Left colon (tissue), 2 donors: ENCODE measurements at places on chromosomes 12 and 14. TPM values are rescaled to one million over a fixed set of nuclear protein-coding genes. Genes with fewer than 3 reads are reported as not detected.

DNA sequence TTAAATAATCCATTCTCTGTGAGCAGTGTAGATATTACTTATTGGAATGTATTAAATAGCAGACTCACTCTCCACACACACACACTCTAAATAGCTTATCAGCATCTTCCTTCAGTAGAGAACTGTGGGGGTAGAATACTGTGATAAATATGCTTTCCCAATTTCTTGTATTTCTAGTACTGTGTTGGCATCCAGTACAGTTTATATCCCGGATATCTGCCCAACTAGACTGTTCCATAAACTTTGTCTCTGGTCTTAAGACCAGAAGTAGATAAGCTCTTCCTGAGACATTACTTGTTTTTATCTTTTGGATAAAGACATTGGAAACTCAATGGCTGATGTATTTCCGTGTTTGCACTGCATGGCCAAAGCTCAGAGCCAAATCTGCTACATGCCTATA, 136.2 kb upstream of the PDZRN4 start:
- DNase-seq: no peak

- no peak for DNase-seq
Measured at GRCh38 chr12:93042283-93042682, 113.2 kb upstream of the EEA1 start.

GRCh38 chr14:69117020-69117767, 35.7 kb downstream of the DCAF5 start:
- no peak for DNase-seq

DNA sequence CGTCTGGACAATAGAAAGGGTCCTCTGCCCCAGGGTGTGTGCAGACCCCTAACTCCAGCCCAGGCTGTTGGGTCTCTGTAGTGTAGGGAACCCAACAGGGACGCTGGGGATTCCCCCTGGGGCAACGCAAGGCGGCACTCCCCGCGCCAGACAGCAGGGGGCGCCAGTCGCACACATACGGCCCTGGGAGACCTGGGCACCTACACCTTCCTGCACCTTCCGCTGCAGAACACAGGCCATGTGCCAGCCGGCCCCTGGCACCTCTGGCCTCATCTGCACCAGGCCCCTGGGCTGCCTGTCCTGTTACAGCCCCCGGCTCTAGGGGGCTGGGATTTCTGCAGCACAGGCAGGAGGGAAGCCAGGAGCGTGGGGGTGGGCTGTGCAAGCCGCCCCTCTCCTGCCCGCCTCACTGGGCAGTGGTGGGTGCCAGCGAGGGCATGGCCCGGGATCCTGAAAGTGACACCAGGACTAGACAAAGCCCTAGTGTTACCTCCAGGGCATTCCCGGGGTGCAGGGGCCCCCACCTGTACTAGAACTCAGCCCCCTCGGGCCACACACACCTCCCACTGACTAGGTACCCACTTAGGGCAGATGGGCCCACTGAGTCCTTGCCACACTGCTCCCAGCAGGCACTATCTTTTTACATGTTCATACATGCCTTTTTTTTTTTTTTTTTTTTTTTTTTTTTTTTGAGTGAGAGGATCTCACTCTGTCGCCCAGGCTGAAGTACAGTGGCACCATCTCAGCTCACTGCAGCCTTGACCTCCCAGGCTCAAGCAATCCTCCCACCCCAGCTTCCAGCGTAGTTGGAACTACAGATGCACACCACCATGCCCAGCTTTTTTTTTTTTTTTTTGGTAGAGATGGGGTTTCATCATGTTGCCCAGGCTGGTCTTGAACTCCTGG, 37.5 kb downstream of the CCNK start:
- DNase-seq: peak; percentile 86

DNA sequence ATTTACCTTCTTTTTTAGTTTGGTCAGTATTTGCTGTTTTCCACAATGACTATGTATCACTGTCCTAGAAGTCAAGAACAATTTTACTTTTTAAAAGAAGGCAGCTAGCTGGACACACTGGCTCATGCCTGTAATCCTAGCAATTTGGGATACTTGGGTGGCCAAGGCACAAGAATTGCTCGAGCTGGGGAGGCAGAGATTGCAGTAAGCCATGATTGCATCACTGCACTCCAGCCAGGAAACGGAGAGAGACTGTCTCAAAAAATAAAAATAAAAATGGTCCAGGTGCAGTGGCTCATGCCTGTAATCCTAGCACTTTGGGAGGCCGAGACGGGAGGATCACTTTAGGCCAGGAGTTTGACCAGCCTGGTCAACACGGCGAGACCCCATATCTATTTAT, 28.3 kb downstream of the MDM1 start:
- no peak for DNase-seq

GRCh38 chr12:15982071-15982470, 70.9 kb downstream of the DERA start:
- DNase-seq: no peak

DNA sequence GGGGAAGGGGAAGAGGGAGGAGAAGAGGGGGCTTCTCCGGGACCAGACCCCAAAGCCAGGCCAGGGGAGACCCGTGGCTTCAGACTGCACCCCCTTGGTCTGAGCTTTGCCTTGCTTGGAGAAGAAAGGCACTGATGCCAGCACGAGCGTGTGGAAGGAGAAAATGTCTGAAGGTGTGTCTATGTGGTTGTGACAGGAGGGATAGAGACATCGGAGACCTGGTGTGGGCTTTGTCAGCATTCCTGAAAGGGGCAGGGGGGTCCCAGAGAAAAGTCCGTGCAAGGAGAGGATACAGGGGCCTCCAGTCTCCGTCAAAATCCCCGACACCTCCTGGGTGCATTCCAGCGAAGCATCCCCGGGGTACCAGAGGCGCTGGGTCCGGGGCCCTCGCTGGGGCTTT, 139.0 kb upstream of the LHX5 start:
- no peak for DNase-seq

GRCh38 chr12:119836781-119837180, 40.3 kb downstream of the CIT start:
- no peak for DNase-seq

DNA sequence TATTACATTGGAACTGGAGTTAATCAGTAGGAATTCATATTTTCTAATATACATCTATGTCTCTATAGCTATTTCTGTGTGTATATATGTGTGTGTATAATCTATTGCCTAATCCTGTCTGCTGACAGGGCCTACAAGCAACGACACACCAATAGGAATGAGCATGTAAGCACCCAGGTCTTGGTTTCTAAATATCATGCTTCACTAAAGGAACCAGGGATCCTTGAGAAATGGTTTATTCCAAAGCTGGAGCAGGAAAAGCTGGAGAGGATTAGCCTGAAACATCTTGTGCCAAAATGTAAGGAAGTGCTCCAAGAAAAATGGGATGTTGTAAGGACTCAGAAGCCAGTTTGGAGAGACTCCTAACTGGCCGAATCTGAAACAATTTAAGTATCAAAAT, 29.3 kb upstream of the LGALS3 start:
- DNase-seq: no peak

GRCh38 chr12:52200781-52201450, 9.1 kb upstream of the KRT80 start:
- no peak for DNase-seq

GRCh38 chr12:121333747-121334146, 18.5 kb downstream of the ANAPC5 start:
- no peak for DNase-seq

Gene LIN7A
- total RNA-seq: 0.61 TPM

Gene FAM216A
- total RNA-seq: 1.6 TPM

Gene LPAR5
- total RNA-seq: 25.6 TPM

Gene UTP20
- total RNA-seq: 7.0 TPM

Gene AMIGO2
- total RNA-seq: 1.7 TPM

Gene TRPV4
- 0.36 TPM for total RNA-seq

Gene SYT1
- 0.92 TPM for total RNA-seq

Gene NEMP1
- 4.9 TPM for total RNA-seq
